ENCODE measurements at places on chromosomes 12 and 14.

GRCh38 chr14:28468191-28469151 is 298.1 kb upstream of the FOXG1 start:
- no peak for DNase-seq

- DNase-seq = peak; percentile 43
Measured at GRCh38 chr12:50504798-50505674, at the start of gene DIP2B. Gene DIP2B (plus strand): TSS chr12:50504985. CDS start chr12:50505141, 156 bp downstream.

GRCh38 chr14:51653775-51654532 is 2.2 kb downstream of the FRMD6 start:
- no peak for DNase-seq

DNA sequence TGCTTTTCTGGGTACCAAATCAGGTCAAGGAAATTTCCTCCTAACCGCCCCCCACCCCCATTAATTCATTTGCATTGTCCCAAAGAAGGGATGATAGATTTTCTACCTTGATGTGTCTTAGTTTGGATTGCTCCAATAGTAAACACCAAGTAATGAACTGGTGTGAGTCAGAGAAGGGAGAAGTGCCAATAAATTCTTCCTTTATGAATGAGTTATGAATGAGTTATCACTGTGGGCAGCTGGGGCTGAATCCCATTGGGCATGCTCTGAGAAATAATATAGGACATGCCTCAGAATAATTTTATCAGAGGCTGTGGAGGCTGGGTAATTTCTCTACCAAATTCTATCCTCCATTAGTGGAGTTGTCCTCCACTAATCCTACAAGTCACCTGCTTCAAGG is 277.9 kb upstream of the FLRT2 start:
- peak; percentile 84 for DNase-seq

- peak; percentile 29 for DNase-seq
Measured at GRCh38 chr14:29548948-29549370, 378.7 kb downstream of the PRKD1 start.

- no peak for DNase-seq
Measured at GRCh38 chr12:93819050-93819491, 141.9 kb downstream of the CRADD start.

GRCh38 chr12:92156704-92157395 is 11.2 kb upstream of the BTG1 start:
- DNase-seq = no peak

GRCh38 chr14:80269353-80269925 is 58.1 kb upstream of the DIO2 start:
- peak; percentile 16 for DNase-seq

- DNase-seq = no peak
Measured at GRCh38 chr14:100638211-100638855, 51.1 kb upstream of the BEGAIN start.

DNA sequence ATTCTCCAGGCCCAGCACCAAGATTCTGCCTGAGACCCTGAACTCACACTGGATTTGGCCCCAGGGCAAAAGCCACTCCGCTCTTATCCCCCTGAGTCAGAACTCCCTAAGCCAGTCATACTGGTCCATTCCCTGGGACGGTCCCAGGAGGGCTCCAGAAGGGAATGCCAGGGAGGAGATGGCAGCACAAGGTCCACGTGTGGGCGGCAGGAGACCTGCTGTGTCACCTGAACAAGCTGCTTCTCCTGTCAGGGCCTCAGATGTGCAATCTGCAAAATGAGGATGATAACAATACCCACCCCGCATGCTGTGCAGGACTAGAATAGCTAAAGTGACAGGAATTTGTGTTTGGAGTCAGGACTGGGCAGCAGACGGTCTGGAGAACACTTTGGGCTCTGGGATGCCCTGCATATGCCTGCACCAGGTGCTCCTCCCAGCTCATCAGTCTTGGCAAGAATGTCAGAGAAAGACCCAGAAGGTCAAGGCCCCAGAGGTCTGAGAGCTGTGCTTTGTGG is 40.3 kb downstream of the CMKLR1 start:
- DNase-seq = no peak

DNA sequence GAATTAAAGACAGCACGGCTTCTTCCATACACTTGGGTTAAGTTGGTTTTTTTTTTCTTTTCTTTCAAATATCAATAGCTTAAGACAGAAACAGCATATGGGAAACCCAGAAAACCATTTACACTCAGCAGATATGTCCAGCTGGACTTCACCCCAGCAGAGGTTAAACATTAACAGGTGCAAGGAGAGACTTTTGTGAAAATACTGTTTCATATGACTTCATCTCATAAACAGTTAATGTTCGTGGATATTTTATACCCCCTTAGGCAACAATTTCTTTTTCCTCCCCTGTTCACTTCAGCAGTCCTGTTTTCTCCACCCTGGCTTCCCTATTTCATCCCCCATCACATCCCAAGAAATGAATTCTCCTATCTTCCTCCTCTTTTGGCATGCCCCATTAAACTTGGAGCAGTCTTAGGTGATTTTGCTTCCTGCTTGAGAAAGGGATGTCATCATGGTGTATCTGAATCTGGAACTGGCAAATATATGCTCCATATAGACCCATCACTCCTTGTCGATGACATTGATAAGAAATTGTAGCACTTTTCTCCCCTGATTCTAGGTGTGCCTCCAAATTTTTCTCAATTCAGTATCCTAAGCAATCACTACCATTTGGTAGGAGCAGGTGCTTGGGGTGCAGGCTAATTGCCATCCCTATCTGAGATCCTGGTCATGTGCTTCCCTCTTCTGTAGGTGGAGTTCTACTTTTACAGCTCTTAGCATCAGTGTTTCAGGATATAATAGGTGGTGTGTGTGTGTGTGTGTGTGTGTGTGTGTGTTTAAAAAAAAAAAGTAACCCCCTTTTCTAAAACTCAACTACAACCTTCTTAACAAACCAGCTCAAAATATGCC is 67.9 kb downstream of the BMP4 start:
- no peak for DNase-seq

GRCh38 chr14:53779301-53779700 is 177.3 kb downstream of the BMP4 start:
- no peak for DNase-seq

DNA sequence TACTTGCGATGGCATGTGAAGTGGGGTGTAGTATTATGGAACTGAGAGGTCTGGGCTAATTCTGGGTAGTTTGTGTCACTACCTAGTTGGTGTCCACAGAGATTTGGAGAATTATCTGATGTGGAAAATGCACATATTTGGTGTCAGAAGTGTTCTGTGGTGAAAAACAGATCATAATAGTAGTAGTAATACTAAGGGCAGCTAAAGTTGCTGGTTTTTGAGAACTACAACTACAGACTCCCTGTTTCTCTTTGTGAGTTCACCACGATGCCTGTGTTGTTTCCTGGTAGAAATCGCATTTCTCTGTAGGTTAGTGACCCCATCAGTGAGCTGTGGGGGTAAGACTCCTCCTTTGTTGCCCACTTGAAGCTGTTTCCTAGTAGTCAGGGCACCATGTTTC is 206.5 kb downstream of the FUT8 start:
- no peak for DNase-seq

GRCh38 chr14:61609191-61609843 is 86.0 kb upstream of the HIF1A start:
- DNase-seq = no peak

DNA sequence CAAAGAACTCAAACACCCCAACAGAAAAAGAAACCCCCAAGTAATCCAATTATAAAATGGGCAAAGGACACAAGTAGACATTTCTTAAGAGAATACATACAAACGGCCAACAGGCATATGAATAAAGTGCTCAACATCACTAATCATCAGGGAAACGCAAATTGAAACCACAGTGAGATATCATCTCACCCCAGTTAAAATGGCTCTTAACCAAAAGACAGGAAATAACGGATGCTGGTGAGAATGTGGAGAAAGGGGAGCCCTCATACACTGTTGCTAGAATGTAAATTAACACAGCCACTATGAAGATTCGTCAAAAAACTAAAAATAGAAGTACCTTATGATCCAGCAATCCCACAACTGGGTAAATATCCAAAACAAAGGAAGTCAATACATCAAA is 52.4 kb downstream of the CLMN start:
- no peak for DNase-seq

GRCh38 chr12:56724701-56724971 is 463 bp downstream of the NACA start:
- no peak for DNase-seq

DNA sequence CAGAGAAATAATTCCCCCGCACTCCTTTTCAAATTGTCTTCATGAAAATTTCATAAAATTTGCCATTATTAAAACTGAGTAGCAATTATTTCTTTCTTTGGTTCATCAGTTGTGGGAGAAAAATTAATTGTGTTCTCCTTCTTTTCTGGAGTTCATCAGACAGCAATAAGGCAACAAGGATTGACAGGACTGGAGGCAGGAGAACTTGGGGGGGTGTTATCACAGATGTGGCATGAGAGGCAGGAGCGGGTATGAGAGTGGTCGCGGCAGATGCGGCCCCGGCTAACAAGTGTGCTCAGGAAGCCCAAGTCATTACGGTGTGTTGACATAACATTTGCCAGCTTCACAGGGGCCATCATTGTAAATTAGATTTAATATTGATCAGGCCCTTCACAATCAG is 306.6 kb upstream of the TMPO start:
- DNase-seq = no peak

DNA sequence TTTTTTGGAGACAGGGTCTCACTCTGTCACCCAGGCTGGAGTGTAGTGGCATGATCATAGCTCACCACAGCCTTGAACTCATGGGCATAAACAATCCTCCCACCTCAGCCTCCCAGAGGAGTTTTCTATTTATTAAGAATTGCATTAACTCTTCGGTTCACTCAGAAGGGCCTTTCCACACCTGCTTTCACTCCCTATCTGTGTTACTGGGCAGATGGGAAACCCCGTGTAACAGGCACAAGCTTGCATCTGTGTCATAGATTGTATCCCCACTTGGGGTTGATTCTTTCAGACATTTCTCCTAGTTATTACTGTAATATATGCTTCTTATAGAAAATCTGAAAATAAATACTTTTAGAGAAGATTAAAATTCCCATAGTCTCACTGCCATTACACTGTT is 38.7 kb downstream of the STX2 start:
- DNase-seq = no peak

DNA sequence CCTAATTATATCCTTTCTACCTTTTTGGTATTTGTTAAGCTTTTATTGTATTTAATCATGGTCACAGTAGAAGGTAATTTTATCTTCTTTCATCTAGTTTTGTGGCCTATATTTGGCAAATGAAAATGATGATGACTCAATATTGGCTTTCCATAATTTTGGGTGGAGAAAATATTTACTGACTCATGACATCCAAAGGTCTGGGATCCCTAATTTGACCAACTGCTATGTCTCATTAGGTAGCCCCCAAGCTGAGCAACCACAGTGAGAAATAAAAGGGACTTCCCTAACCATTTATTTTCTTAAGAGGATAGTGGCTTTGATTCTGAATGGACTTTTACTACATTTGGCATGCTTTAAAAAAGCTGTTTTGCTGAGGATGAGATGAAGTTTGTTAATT is 289.5 kb downstream of the RMST start:
- no peak for DNase-seq

DNA sequence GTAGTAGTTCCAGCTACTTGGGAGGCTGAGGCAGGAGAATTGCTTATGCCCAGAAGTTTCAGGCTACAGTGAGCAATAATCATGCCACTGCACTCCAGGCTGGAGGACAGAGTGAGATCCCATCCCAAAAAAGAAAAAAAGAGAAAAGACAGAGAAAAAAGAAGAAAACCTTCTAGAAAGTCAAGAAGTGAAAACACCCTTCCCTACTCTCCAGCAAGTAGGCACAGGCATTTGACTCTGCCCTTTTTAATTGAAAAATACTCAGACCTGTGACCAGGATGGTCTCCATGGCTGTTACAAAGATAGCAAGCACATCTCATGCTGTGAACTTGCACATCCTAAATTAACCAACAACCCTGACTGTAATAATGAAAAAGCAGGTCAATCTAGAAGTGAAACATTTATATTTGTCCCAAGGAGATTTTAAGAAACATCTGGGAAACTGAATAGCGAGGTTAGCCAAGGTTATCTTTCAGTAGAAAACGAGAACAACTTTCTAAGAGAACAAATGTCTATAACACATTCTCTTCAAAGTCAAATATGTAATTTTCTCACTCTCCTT is 2.0 kb downstream of the TMTC1 start:
- no peak for DNase-seq

DNA sequence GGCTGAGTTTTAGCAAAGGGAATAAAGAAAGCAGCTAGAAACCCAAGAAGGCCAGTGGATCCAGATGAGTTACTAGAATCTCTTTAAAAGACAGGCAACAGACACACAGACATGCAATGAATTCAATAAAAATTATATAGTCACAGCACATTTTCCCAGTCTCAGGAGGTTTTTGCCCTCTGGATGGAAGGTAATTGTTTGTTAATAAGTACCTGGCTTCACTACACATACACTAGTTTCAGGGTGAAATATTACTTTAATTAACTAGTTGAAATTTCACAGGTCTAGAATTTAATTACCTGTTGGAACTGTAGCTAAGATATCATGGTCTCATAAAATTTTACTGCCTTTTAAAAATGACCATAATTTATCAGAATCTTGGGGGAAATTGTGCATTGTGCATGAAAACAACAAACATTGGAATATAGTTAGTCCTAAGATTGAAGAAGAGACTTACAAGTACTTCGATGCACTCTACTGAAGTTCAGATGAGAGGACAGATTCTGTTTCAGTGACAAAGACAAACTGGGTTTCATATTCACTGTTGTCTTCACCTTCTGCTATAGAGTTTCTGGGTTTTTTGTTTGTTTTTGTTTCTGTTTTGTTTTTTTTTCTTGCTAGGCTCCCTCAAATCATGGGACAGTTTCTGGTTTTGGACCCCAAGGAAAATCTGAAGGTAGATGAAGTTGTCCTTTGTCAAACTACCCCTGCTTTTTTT is 277.0 kb upstream of the GARIN6 start:
- DNase-seq = no peak

GRCh38 chr14:56248442-56248841 is 130.2 kb downstream of the PELI2 start:
- no peak for DNase-seq

- no peak for DNase-seq
Measured at GRCh38 chr14:64685371-64686281, 18.6 kb upstream of the PLEKHG3 start.

DNA sequence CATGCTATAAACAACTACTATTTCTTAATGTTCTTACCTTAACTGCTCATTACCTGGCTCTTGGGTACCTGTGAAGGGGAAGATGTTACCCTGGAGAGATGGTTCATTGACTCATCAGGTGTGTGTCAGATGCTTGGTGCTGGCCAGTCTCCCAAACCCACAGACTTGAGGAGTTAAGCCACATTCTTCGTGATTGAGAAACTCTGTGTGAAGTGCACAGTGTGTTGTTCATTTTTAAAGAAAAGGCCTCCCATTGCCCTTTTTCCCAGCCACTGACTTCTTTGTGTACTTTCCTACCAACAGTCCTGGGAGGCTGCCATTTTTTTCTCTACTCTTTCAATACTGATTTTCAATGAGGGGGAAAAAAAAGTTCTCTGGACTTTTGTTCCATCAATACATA is 3.2 kb downstream of the MGST1 start:
- DNase-seq = peak; percentile 83

- DNase-seq = no peak
Measured at GRCh38 chr12:42887657-42888056, 298.1 kb upstream of the PRICKLE1 start.

DNA sequence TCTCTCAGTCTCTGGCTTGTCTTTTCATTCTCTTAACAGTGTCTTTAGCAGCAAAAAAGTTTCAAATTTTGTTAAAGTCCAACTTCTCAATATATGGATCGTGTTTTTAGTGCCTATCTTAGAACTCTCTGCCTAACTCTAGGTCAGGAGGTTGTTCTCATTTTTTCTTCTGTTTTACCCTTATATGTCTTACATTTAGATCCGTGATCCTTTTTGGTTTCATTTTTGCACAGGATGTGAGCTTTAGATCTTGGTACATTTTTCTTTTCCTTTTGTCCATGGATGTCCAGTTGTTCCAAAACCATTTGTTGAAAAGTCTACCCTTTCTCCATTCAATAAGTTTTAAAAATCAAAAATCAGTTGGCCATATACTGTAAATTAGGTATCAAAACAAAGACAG is 6.8 kb downstream of the VRK1 start:
- no peak for DNase-seq
